ENCODE measurements at places on chromosomes 3 and 15.

DNA sequence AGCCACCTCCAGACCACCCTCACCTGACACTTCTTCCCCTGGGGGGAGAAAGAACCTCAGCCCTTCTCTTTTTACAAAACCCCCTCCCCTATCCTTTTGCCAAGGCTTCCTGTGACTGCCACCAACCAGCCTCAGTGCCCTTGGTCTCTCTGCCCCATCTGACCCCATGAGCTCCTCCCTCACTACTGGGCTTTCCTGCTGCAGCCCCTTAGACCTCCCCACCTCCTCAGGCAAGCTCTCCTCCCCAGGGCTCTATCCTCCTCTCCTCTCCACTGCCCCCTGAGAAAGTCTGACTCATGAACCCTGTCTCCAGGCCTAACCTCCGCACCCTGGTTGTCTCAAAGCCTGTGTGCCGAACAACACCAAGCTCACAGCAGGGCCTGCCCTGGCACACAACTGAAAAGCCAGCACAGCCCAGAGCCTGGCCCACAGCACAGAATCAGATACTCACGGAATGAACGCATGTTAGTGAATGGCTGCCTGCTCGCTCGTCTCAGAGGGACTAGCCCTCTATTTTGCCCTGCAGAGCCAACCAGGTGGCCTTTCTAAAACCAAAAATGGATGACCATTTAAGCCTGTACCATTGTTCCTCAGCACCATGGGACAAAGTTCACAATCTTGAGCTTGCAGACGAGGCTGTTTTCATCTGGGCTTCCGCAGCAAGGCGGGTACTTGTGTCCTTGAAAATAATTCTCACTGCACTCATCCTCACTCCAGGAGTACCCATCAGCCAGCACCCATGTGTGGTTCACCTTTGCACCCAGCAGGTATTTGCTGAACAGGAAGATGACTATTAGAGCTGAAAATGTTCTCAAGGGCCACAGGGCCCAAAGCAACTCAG, 1.7 kb downstream of the CHDH start:
- DNase-seq = no peak

DNA sequence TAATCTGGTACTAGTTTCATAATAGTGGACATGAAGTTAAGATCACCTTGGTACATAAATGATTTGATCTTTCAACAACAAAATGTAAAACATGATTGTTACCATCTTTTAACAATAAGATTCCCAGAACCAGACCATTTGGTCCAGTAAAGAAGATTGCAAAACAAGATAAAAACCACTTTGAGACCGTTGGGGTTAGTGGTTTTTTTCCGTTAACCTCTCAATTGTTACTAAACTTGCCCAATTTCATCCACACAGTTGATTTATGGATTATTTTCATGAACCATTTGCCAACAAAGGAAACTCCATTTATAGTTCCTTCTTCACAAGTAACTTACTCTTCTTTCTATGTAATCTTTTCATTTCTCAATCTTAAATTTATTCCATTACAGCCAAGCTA, 53.8 kb downstream of the ATP8B4 start:
- DNase-seq = peak; percentile 52

DNA sequence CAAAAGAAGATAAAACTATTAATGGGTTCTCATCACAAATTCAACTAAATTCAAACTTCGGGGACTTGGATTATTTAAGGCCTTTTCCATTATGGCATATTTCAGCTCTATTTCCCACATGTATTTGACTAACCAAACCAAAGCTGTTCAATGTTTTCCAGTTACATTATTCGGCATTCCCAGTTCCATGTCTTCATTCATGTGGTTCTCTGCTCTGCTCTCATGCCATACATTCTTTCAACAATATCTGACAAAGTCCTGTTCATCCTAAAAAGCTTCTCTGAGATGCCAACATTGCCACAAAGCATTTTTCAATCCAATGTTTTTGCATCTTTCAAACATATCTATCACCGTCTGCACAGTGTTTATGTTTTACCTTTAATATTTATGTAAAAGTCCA, 141.4 kb downstream of the GREM1 start:
- no peak for DNase-seq

GRCh38 chr15:25844981-25845680, 18.0 kb downstream of the ATP10A start:
- DNase-seq = no peak

GRCh38 chr3:153356908-153357307, 194.9 kb downstream of the RAP2B start:
- no peak for DNase-seq

DNA sequence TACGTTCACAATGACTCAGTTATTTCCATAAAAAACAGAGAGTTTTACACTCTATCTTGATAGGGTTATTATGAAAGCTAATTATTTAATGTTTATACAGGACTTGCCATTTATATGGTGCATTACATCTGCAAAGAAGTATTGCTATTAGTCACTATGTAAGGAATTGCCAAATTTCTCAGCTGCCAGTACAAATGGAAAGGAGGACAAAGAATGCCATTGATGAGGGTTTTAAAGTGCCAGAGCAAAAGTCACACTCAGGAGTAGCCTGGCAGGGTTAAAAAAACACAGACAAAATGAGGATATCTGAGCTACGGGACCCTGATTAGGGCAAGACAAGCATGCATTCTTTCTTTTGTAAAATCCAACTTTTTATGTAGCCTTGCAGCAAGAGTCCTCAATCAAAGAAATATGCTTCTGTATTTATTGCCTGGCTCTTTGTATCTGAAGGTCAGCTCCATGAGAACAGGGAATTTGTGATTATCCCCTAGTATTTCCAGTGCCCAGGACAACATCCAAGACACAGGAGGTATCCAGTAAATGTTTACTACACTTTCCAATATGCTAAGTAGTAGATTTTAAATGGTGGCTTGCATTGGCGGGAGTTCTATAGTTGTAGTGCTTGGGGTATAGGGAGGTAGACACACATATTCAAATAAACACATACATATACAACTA, 1013.6 kb downstream of the ROBO1 start:
- DNase-seq = no peak

DNA sequence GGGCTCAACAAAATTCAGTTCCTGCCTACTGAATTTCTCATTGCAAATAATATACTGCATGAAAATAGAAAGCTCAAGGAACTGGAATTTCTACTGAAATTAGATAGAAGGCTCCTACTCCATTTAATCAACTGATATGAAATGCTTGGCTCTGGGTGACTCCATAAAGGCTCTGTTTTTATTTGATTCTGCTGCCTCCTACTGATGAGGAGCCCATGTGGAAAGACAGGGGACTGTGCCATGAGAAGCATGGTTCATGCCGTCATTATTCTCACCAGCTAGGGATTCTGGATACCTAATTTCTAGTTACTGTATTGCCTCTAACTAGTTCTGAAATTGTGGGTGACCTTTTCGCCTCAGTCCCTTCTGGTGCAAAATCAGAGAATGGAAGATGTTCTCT, 366.2 kb upstream of the DPH6 start:
- DNase-seq = peak; percentile 42

DNA sequence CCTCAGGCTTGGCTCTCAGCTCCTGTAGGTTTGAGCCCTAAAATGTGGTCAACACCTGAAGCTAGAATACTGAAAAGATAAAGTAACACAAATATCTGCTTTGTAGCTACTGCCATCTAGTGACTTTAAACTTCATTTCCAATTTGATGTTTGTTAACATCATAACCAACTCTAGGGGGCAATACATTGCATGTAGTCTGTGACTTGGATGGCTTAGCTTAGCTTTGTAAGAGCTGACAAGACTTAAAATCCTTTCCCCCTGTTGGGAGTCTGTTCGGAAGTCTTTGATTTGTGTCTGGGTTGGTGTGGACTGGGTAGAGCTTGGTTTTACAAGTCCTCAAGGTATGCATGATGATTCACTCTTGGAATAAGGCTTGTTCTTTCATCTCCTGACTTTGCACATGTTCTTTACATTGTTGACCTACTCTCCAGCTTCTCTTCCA, 51.7 kb downstream of the SCN11A start:
- peak; percentile 65 for DNase-seq

DNA sequence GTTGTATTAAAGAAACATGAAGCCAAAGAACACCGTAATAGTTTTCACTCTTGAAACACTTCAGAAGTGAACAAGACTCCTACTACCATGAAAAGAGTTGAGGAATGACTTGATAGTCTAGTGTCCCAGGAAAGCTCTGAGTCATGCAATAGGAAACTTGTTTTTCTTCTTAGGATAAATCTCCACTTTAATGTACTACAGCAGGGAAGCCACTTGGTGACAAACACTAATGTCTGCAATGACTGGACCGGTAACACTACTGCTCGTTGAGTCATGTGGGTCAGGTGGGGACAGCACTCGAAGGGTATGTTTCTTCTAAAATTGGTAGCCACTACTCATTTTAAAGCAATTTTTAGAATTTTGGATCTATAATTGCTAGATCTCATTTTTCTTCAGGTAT, 291.7 kb upstream of the CNTN3 start:
- DNase-seq = no peak

DNA sequence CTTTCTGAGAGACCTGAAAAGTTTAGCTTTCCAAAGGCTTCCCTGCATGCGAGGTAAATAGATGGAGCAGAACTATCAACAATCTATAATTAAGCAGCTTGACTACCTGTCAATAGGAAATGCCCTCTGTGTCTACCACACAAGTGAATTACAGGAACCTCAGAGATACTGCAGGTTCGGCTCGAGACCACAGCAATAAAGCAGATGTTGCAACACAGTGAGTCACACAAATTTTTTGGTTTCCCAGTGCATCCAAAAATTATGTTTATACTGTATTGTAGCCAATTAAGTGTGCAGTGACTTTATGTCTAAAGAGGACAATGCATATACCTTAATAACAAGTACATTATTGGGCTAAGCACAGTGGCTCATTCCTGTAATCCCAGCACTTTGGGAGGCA, 252.0 kb downstream of the UBE2E2 start:
- DNase-seq = peak; percentile 78

DNA sequence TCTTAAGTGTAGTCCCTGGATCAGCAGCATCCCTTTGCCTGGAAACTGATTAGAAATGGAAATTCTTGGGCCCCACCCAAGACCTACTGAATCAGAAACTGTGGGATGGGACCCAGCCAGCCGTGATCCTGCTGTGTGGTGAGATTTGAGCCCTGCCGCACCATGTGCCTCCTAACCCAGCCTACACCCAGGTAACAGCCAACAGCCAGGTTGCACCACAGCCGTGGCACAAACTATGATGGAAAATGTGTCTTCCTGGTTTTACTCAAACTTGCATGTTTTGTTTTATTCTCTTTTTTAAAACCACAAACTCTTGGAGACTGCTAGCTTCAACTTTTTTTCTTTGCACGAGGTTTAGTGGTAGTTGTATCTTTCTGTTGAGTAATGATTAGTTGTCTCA, 2.6 kb downstream of the LIMD1 start:
- DNase-seq = peak; percentile 64

GRCh38 chr3:125123451-125124305, 67.9 kb upstream of the HEG1 start:
- DNase-seq = peak; percentile 98

- no peak for DNase-seq
These were observed 133.0 kb upstream of the SOX2 start for GRCh38 chr3:181578743-181579142.

DNA sequence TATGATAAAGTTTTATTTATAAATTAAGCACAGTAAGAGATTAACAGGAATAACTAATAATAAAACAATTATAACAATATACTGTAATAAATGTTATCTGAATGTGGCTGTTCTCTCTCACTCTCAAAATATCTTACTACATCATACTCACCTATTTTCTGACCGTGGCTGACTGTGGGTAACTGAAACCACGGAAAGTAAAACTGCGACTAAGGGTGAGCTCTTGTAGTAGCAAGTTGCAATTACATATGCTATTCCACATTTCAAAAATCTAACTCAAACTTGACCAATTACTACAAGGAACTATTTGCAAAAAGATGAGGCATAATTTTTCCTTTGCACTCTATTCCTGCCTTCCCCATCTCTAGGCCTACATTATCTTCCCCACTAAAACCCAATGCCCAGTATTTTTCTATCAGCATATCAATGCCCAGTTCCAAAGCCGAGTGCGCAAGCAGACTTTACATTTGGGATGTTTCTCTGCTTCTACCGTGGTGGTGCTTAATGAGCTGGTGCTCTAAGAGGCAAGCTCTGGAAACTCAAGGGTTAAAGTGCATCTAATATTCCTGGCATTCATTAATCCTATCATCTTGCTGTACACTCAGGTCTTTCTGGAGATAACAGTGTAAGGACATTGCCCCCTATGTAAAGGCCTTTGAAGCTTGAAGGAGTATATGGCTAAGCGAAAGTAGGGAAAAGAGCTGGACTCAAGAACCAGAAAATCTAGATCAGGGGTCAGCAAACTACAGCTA, 6.7 kb downstream of the PCYT1A start:
- DNase-seq = no peak

GRCh38 chr3:37163262-37164015, 10.9 kb downstream of the LRRFIP2 start:
- DNase-seq = peak; percentile 73

DNA sequence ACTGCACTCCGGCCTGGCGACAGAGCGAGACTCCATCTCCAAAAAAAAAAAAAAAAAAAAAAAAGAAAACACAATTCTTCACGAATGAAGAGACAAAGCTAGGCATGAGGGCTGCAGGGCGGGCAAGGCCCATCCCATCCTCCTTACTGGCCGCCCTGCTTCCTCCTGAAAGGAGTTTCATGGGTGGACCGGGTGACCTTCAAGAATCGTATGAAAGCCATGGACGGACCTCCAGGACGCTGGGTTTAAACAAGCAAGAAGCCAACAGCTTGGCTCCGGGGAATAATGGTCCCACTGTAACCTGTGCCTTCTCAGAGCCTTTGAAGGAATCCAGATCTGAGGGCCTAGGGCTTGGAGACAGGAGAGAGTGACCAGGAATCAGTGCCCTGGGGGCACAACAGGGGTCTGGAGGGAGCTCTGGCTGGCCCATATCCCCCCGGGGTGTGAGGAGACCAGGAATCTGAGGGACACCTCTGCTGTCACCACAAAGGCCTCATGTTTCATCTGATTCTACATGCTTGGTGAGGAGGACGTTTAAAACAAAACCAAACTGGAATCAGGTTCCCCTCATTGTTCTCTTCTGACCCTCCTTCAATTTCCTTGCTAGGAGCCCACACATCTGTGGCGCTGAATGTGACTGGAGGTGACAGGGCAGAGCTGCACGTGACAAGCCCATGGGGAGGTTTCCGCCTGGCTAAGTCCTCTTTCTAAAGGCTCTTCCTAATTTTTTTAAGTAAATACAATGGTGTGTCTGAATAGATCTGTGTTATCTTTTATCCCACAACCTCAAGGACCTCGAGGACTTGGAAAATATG, 46.1 kb downstream of the WHAMM start:
- no peak for DNase-seq

DNA sequence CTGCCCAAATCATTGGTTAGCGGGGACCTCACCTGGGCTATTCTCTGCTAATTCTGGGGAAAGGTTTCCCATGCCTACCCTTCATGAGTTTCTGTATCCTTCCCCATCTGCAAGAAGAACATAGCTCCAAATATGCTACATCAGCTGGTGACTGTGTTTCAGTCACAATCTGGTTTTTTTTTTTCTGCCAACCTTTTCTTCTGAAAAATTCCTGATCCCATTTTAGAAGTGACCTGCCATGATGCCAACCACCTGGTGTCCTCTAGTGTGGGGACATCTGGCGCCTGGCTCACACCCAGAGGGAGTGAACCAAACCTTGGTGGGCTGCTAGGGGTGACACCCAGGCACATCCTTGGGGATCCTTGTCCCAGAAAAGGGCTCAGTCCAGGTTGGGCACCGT, 76.1 kb downstream of the CHRD start:
- DNase-seq = no peak

Data from amniotic epithelial cell (primary cell).